Panc1 (cell line): ENCODE measurements at places on chromosomes 11 and 22. TPM values are rescaled to one million over a fixed set of nuclear protein-coding genes. Genes with fewer than 3 reads are reported as not detected.

PLAAT2 gene
- not detected for total RNA-seq

ARHGAP20 gene
- 0.05 TPM for total RNA-seq

GRCh38 chr11:124717421-124717785, 22.3 kb upstream of the NRGN start:
- no peak for DNase-seq

- no peak for DNase-seq
Measured at GRCh38 chr22:19703869-19704268, 10.4 kb upstream of the SEPTIN5 start.

GRCh38 chr11:45412521-45412920, 126.4 kb upstream of the SYT13 start:
- no peak for DNase-seq

GRCh38 chr11:80388130-80388529, 947.3 kb upstream of the TENM4 start:
- no peak for DNase-seq

GRCh38 chr11:109519253-109519652, 97.3 kb downstream of the C11orf87 start:
- DNase-seq = no peak

DNA sequence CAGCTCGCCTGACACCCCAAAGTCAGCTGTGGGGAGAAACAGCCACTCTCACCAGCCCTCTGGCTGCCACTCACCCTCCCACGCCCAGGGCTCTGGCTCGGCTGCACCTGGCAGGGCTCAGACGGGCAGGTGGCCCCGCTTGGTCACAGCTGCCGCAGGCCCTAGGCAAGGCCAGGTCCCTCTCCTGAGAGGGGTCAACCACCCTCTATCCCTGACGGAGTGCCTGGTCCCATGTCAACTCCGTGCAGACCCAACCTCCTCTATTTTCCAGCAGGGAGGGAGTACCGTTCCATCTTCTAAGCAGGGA, 1.9 kb downstream of the MAP4K2 start:
- DNase-seq = no peak

DNA sequence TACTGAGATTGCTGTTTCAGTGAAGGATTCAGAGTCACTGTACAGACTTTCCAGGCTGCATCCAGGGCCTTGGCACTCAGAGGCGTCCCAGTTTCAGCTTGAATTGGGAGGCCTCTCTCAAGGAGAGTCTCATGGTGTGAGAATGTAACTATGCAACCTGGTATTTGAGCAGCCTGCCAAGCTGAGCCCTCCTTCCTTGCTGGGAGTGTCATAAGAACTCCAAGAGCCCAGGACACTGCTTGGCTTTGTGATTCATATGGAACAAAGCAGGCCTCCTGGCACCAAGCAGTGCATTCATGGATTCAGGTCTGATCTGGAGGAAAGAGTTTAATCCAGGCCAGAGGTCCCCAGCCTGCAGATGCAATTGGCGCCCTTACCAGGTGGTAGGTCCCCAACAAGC, 171.7 kb downstream of the DBX1 start:
- no peak for DNase-seq
